NCI-H2171 (cell line): ENCODE measurements at places on chromosomes 7 and 10.

DNA sequence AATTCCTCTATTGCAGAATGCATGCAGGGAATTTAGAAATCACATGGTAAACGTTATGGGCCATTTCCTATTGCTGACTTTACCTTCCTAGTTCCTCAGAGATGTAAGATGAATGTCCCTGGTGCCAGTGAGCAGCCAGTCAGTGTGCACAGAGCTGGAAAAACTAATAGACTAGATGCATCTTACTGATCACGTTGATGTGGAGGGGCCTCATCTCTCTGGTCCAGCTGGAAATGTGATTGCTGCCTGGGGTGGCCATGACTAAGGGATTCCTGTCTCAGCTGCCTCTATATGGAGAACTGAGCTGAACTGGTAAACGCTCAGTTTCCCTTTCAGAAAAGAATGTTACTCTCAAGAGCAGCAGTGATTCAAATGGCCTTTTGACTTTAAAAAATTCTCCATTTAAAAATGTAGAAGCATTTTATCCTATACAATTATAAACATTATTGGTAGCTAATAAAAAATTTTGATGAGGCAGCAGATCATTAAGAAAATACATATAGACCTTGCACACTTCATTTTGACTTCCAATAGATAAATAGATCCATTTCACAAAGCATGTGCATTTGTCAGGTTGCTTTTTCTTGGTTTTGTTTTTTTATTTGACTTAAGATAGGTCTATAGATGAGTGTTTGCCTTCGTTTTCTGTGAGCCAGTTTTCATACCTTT, 80.5 kb upstream of the INSYN2A start:
- no peak for DNase-seq

GRCh38 chr7:80721883-80722615, 83.6 kb downstream of the CD36 start:
- DNase-seq: no peak

- no peak for DNase-seq
These were observed 44.3 kb upstream of the SEMA3E start for GRCh38 chr7:83693256-83693655.

DNA sequence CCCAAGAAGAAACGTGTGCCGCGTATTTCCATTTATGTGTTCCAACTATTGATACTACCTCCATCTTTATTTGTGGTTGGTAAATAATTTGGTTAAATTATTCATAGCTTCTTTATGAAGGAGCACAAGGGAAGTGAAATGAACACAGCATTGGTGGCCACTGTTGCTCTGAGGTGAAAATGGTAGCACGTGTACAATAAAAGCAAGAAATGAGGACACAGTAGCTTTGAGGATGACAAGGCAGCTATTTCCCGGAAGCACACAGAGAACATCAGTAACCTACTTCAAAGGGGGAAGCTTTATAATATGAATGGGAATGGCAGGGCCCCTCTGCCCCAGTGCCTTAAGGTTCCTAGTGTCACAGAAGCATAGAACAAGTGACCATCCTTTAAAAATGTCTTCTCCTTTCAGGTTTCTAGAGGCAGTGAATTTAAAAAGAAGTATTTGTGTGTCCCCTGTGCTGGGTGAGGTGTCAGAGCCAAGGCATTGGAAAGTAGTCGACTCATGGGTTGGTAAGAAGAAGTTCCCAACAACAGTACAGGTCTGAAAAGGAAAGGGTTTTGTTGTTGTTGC, 78.8 kb downstream of the SGMS1 start:
- DNase-seq: no peak

- no peak for DNase-seq
These were observed 297.5 kb downstream of the HDAC9 start for GRCh38 chr7:18792871-18793595.

GRCh38 chr10:67521546-67521945, 174.4 kb downstream of the CTNNA3 start:
- DNase-seq: no peak

DNA sequence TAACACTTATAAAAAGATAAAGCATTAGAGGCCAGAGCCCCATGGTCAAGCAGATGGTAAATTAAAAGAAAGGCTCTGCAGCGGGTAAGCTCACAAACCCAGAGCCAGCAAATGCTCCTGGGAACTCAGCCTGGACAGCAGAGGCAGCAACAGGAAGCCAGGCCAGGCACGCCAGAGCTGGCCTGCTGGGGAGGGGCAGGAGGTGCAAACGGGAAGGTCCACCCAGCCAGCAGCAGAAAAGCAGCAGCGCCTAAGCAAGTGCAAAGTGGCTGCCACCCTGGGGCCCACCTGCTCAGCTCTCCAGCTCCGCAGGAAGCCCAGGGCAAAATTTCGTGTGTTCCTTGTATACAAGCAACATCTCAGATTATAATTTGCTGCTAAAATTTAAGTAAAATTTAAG, 82.7 kb upstream of the GPR22 start:
- no peak for DNase-seq

DNA sequence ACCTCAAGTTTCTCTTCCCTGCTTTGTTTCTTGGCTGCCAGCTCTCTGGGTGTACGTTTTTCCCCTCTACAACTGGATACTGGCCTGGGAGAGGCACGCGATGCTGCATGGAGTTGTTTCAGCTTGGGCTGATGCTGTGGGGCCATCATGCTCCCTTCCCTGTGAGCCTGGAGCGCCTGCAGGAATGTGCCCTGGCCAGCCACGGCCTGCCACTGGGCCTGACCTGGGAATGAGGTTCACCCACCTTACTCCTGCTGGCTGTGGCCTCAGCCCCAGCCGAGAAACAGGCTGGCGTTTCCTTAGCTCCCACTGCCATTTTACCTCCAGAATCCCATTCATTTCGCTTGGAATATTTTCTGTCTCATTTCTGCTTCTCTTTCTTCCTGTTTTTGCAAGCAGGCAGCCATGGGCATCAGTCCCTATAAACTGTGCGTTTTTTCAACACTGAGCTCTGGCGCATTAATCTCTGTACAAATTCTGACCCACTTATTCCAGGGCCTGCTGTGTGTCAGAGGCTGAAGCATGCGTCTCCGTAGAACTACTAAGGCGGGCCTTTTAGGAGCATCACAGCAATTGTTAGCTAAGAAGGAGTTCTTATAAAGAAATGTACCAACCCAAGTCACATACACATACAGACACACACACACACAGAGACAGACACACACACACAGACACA, 57.9 kb downstream of the GATA3 start:
- DNase-seq: no peak

DNA sequence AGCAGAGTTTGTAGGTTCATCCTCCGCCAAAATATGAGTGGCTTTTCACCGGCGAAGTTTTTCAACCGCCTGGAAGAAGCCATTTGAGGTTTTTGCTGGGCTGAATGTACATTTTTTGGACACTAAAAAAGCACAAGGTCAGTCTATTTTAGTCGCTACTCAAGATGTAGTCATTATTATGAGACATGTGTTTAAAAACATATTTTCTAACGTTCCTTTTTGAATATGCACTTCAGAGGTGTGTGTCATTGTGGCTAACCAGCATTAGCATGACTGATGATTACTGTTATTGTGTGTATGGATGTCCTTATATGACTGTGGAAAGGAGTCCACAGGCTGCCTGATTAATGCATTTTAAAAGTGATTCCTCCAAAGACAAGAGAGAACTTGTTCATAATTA, 605.4 kb downstream of the INHBA start:
- no peak for DNase-seq

DNA sequence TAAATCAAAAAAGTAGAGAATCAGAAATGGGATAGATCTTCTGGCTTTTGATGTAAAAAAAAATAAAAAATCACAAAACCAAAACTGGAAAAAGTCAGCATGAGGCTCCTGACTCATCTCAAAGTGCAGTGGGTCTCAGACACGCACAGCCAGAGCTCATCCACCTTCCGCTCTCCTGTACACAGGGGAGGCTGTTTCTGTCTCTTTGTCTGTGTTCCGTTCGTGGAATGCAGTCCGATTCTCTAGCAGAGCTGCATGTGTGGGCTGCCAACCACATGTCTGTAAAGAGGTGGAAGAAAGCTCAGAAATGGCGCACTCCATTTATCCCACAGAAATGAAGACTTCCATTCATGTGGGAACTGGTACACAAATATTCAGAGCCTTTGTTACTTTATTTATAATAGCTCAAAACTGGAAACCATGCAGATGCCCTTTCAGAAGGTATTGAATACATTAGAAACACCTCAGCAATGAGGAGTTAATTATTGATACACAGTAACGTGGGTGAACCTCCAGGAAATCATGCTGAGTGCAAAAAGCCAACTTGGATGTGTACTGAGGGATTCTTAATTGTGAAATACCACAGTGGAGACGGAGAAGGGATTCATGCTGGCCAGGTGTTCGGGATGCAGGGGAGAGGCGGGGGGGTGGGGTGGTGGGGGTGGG, 123.3 kb downstream of the TRRAP start:
- DNase-seq: no peak

DNA sequence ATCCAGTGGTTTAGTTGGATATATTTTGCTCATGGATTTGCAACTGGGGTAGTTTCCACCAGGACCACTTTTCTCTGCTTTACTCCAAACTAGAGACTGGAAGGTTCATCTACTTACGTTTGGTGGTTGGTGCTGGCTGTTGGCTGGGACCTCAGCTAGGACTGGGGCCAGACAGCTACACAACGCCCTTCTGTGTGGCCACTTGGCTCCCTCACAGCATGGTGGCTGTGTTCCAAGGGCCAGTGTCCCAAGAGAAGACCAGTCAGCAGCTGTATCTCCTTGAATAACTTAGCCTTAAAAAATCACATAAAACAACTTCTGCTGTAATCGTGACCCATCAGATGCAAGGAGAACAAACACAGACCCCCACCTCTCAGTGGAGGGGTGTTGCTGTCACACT, 4.2 kb upstream of the KCNH2 start:
- DNase-seq: no peak

DNA sequence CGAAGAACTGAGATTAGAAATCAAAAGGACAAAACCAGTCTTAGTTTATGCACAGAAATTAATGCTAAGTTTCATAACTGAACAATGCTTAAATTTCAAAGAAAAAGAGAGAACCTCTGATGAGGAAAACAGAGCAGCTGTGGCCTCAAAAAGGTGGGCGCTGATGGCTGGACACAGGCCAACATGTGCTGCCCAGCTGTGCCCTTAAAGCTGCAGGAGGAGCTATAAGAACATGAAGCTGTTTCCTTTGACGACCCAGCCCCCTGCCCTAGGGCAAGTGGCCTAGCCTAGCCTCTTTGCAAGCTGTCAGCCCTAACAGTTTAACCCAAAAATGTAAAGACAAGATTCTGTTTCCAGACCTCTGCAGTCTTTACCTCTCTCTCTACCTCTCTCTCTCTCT, 107.7 kb downstream of the GRID1 start:
- no peak for DNase-seq

DNA sequence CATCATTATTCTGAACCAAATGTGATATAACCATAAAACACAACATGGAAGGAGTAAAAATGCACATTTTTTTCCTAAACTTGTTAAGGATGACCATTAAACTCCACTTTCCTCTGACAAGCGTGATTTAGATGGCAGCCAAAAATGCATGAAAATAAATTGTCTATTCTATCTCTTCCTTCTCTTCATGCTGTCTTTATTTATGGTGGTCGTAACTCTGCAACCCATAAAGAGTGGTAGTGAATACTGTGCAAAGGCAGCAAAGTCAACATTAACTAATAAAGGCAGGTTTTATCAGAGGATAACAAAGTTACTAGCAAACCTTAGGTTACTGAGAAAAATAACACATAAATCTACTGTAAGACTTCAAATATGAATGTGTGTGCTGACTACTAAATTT, 106.6 kb downstream of the TPK1 start:
- no peak for DNase-seq

DNA sequence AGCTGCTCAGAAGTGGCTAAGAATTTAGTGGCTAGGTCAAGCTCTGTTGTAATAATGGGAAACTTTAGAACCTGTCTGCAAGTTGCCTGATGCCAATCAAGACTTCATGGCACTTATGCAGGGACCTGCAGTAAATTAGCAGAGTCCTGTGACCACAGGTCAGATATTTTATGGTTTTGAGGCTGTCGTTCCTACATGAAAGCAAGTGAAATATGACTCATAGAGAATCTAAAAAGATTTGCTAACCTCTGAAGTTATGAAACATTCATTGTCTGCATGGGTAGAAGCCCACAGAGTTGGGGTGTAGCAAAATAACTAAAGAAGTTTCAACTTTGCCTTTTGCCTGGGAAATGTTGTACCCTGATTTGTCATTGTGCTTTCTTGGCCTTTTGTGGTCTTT, 32.3 kb downstream of the SLC39A12 start:
- DNase-seq: no peak

GRCh38 chr7:114979388-114979787, 57.5 kb downstream of the MDFIC start:
- DNase-seq: no peak

- DNase-seq: no peak
These were observed 28.9 kb upstream of the RBM20 start for GRCh38 chr10:110615057-110615747.

GRCh38 chr7:116679500-116679899, 7.5 kb downstream of the MET start:
- DNase-seq: no peak

GRCh38 chr7:41922373-41922772, 219.5 kb upstream of the INHBA start:
- DNase-seq: no peak

DNA sequence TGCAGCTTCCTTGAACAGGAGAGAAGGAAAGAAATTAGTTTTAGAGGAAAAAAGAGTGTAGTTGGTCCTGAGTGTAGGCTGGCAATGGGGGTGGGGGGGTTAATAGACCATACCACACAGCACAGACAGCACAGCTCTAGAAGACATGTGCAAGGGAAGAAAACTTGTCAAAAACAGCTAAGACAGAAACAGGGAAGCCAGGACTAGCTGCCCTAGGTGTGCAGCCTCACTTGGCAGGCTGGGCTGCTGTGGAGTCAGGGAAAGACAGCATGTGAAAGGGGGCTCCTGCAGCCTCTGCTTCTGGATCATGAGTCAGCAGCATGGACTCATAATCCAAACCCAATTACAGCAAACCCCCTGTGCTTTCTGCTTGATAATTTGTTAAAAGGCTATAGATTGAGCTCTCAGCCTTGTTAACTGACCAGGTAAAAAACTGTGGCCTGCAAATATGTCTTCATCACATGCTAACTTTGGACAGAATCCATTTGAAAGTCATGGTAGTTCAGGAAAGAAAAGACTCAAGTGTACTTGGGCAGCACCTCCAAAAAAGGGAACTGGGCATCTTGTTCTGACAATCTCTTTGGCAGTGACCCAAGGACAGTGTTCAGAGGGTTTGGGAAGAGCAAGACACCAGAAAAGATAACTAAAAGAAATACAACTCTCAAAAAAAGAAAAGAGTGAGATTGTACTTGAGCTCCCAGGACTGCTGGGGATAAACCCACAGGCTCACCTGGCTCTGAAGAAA, 142.2 kb upstream of the VWC2 start:
- no peak for DNase-seq

- no peak for DNase-seq
These were observed 124.8 kb downstream of the PPP1R17 start for GRCh38 chr7:31811650-31812461.

GRCh38 chr10:88918191-88918905, 34.2 kb downstream of the ACTA2 start:
- no peak for DNase-seq

GRCh38 chr10:108970016-108970415, 953.3 kb downstream of the XPNPEP1 start:
- no peak for DNase-seq

GRCh38 chr10:69749178-69750010, 52.3 kb upstream of the COL13A1 start:
- no peak for DNase-seq
